ENCODE measurements at places on chromosomes 7 and 10.
A peak's percentile ranks its signal among the peaks of the same experiment; 100 is the strongest.

DNA sequence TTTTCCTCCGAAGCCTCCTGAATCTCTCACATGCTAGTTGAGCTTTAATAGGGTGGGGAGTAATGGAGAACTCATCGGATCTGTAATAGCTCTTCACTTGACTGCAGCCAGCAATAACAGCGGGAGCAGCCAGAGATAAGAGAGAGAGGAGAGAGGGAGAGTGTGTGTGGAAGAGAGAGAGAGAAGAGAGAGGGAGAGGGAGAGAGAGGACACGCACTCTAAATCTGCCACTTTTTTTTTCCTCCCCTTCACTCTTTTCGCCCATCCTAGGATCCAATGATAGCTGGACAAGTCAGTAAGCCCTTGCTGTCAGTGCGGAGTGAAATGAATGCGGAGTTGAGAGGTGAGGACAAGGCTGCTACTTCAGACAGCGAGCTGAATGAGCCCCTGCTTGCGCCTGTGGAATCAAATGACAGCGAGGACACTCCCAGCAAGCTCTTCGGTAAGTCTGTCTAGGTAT, 107.9 kb downstream of the POU6F2 start:
- DNase-seq, result no peak

DNA sequence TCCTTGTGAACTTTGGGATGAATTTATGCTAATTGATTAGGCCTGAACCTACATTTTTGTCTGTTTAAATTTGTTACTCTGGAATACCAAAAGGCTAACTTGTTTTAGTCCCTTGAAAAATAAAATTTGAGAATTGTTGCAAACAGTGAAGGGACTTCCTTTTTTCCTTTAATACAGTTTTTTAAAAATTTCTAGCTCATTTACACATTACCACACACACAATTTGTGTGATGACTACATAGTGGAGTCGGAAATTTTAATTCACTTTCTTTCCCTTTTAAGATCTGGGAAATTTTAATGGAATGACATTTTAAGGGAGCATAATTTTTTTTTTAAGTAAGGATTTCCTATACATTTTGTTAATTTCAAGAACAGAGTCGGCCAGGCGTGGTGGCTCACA, 8.6 kb upstream of the TMEM236 start:
- DNase-seq, result no peak

GRCh38 chr7:50591480-50592438, 26.6 kb upstream of the DDC start:
- peak; percentile 75 for DNase-seq

DNA sequence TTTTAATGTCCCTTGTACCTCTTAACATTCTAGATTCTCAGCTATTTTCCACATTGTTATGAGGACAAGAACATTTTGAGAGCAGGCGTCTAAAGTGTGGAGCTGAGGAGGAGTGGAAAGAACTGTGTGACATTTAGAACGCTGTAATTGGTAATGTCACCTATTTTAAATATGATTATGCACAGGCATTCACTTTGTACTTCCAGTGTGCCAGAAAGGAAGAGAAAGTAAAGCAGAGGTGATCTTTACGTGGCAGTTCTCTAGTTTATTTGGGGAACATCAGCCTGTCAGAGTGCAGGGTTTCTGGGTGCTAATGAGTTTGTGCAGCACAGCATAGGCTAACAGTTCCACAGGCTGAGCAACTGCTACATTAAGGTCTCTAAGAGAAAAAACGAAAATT, 498.4 kb upstream of the POM121L12 start:
- no peak for DNase-seq

- peak; percentile 82 for DNase-seq
These were observed 151.0 kb downstream of the CHN2 start for GRCh38 chr7:29345590-29345989.

DNA sequence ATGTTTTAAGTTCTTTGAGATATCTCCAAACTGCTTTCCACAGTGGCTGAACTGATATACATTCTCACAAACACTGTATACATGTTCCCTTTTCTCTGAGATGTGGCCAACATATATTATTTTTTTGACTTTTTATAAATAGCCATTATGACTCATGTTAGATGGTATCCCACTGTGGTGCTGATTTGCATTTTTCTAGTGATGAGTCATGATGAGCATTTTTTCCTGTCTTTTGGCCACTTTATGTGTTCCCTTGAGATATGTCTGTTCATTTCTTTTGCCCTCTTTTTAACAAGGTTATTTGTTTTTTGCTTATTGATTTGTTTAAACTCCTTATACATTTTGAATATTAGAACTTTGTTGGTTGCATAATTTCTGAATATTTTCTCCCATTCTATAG, 1055.1 kb downstream of the NXPH1 start:
- no peak for DNase-seq

GRCh38 chr7:16815001-16815400, 10.2 kb upstream of the AGR2 start:
- DNase-seq, result peak; percentile 9

GRCh38 chr10:30431435-30431911, 2.5 kb upstream of the MAP3K8 start:
- DNase-seq, result peak; percentile 49

DNA sequence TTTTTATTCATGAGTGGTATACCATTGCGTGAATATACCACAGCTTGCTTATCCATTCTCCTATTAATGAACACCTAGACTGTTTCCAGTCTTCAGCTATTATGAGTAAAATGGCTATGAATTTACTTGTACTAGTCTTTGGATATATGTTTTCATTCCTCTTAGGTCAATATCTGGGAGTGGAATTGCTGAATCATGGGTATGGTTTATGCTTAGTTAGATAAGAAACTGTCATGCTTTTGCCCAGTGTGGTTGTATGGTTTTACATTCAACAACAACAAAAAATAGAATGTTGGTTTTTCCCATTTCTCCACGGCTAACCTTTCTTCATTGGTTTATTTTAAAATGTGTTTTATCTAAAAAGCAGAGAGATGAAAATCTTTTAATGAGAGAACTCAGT, 308.3 kb downstream of the PHF14 start:
- DNase-seq, result no peak

DNA sequence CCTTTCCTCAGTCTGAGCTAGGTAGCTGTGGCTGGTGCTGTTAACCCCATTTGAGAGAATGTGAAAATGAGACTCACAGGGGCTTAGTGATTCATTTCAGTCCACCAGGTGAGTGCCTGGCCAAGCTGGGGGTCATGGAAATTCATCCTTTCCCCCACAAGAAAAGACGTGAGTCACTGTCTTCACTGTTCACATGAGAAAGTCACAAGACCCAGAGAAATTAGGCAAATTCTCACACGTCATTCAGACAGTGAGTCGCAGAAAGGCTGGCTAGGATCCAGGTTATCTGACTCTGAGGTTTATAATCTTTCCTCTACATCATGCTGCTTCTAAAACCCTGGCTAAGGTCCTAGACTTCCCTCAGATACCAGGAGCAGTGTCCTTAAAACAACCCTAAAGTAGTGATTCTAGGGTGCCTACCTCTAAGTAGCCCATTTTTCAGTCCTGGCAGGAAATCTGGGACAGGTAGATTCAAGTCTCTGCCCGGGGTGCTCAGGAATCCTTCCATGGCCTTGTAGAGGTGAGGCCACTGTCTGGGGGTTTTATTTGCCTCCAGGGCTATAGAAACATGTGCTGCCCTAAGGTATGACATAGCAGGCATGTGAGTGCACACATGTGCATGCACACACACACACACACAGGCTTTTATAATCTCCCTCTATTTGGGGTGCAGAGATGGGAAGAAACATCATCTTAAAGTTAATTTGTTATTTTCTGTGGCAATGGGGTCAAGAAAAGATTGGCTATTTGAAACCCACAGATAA, 427.9 kb upstream of the CELF2 start:
- DNase-seq, result peak; percentile 57

DNA sequence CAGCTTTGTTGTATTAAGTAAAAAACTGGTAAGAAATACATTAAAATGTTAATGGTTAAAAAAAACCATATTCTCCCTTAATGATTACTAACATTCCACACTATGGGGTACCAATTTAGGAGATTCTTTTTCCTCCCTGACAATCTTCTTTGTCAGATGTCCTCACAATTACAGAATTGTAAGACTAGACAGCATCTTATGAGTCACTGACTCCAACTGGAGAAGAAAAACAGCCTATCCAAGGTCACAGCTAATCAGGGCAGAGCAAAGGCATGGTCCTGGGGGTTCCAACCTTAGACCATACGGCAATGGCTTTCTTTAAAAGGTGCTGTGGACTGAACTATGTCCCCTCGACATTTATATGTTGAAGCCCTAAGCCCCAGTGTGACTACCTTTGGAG, 127.6 kb downstream of the DLG5 start:
- DNase-seq, result no peak

- no peak for DNase-seq
These were observed 24.5 kb downstream of the UMAD1 start for GRCh38 chr7:7665031-7665430.

- DNase-seq, result no peak
These were observed 136.2 kb downstream of the PLXDC2 start for GRCh38 chr10:19952224-19953010.

DNA sequence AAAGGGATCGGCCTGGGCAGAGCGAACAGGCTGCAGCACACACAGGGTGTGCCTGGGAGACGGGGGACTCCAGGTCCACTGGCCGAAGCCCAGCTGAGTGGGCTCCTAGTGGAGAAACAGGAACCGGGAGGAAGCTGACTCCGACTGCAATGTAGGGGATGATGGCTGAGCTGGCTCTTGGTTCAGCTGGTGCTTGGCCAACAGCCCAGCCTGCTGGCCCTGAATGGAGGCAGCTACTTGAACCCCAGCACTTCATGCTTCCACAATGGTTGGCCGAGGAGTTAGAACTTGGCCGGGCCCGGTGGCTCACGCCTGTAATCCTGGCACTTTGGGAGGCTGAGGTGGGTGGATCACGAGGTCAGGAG, 27.0 kb upstream of the FRAT2 start:
- no peak for DNase-seq

GRCh38 chr10:69656742-69657269, 26.8 kb downstream of the FAM241B start:
- DNase-seq, result no peak

- no peak for DNase-seq
These were observed 23.0 kb upstream of the SNX13 start for GRCh38 chr7:17963281-17963680.

DNA sequence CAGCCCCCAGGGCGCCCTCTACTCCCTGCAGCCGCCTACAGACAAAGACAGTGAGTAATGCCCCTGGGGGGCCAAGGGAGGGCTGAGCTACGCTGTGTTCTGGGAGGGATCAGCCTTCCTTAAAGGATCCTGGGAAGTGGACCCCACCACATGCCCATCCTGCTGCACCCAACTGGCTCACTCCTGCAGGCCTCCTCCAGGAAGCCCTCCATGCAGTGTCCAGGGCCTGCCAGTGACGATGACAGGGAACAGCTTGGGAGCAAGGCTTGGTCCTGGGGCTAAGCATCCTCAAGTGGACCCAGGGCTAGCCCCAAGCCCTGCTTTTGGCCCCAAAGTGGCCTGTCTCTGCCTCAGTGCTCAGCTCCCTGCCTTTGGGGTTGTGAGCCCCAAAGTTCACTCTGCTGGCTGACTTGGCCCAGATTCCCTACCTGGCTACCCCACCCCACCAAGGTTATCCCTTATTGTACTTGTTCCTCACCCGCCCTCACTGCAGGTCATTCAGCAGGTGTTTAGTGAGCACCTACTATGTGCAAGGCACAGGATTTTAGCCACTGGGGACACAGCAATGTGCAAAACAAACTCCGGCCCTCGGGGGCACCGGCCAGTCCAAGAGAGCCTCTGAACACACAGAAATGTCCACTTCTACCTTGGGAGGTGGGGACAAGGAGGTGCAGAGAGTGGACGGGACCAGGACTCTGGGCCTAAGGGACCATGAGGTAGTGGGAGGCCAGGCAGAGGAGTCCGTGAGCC, 83.5 kb downstream of the MYL10 start:
- DNase-seq, result no peak

GRCh38 chr10:17250736-17251135, 22.7 kb downstream of the VIM start:
- no peak for DNase-seq

- DNase-seq, result no peak
These were observed 10.8 kb downstream of the ADCYAP1R1 start for GRCh38 chr7:31062746-31063435.

DNA sequence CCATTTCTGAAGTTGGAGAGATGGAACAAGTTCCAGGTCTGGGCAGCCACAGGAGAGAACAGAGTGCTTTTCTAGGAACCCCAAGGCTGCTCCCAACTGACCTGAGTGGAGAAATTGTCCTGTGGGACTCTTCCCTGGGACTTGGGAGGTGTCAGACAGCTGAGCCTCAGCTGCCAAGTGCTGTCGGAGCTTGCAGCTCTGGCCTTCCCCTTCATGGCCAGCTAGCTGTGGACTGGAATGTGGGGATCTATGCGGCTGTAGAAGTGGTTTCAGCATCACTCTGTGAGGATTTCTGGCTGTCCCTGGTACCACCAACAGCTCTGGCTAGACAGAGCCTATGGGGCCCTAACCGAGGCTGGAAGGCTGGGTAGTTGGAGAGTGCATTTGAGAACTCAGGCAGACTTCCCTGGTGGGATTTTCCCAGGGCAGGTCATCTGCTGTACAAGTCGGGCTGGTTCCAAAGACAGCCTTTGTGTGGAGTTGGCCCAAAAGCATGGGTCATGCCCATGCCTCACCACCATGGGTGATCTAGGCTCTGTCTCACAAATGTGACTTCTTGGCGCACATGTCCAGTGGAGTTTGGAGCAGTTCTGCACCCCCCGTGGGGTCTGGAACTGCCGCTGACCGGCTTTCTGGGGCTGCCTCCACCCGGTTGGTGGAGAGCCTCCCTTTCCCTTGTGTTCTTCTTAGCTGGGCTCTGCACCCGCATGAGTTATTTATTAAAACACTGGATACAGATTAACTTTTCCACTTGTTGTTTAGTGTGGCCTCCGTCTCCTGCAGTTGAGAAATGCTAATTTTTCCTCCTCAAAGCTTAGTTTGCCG, 10.9 kb downstream of the SUFU start:
- no peak for DNase-seq

GRCh38 chr10:14089556-14090292, 241.0 kb downstream of the FRMD4A start:
- DNase-seq, result no peak

- DNase-seq, result no peak
These were observed 55.7 kb downstream of the KLRG2 start for GRCh38 chr7:139427788-139428187.

DNA sequence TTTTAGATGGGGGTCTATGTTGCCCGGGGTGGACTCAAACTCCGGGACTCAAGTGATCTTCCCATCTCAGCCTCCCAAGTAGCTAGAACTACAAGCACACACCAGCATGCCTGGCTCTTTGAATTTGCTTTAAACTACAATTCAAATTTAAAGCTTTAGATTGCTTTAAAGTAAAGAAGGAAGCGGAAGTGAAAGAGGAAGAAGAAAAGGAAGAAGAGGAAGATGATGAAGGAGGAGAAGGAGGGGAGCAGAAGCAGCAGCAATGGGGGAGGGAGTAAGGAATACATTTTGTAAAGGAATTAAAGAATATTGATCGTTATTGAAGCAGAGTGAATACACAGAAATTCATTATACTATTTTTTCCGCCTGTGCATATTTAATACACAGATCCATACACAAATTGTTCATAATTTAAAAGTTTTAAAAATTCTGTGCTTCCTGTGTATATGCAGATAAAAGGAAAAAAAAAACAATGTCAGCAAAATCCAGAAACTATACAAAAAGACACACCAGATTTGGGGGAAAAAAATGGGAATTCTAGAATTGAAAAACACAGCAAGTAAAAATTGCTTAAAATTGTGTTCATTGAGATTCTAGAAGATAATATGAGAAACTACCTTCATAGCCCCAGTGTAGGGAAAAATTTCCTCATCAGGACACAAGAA, 60.8 kb upstream of the KCNMA1 start:
- DNase-seq, result peak; percentile 93

- peak; percentile 75 for DNase-seq
These were observed 398 bp downstream of the DENND11 start for GRCh38 chr7:141701489-141702046.

Measured in Karpas-422 (cell line).